ENCODE measurements at places on chromosomes 5 and 9.

DNA sequence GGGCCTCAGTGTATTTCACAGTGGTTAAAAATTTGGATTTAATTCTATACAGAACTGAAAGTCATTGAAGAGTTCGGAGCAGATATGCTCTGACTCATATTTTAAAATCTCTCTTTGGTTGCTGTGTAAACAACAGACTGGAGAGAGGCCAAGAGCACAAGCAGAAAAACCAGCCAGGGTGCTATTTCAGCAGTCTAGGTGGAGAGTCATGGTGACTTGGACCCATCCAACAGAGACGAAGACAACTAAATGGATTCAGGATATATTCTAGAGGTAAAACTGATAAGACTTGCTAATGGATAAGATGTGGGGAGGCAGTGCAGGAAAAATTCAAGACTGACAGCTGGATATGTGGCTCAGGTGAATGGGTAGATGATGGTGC lies 168.9 kb downstream of the MAPKAP1 start:
- DNase-seq: peak; percentile 95

DNA sequence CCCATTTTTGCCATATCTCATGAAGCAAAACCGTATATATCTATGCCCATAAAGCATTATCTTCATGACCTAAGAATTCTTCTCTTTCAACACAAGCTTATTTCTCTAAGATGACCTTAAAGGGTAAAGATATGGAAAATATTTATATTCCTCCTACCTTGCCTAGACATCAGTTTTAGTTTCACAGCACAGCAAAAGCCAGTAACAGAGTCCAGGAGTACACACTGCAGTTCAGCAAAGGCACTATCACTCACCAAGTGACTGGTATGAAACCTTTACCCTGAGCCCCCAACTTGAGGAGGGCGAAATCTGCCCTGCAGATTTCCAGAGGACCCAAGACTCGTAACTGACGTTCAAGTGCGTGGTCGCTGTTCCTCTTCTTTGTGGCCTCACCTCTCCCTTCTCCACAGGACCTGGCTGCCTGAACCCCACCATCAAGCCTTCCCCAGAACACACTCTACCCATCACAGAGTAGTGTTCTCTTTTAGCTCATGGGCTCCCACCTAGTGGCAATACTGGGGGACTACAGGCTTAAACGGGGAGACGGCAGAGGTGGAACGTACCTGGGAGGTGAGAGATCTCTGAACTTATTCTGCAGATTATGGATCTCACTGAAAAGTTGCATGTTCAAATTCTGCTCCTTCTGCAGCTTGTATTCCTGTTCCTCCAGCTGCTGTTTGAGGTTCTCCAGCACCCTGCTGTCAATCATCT lies 141.0 kb downstream of the CDK5RAP2 start:
- peak; percentile 46 for DNase-seq

GRCh38 chr9:86082870-86083269 lies 16.5 kb downstream of the GOLM1 start:
- DNase-seq: peak; percentile 23

GRCh38 chr5:101943784-101944183 lies 352.3 kb downstream of the SLCO4C1 start:
- peak; percentile 15 for DNase-seq

DNA sequence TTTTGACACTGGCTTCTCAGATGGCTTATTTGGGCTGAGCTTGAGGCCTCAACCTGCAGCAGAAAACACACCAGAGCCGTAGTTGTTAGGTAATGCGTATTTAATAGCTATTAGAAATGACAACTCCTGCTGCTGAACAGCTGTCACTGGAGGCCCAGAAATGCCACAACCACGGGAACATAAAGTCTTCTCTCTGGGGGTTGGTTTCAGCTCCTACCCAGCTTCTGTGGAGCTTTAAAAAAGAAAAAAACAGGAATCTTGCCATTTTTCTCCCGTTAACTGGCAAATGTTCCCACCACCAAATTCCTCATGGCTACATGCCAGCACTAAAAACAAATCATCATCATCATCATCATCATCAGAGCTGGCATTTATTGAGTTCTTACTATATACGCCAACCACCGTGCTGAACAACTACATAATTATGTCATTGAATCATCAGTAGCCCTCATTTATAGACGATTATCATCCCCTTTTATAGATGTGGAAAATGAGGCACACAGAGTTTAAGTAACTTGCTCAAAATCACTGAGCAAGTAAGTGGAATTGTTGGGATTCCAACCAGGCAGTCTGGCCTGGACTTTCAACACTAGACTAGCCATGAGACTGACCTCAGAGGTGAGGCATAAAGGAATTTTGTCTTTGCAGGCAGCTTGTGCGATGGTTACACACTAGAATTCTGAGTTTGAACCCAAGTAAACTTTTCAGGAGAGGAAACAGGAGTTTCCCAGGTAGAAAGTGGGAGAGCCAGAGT lies 185.3 kb upstream of the WWC1 start:
- peak; percentile 41 for DNase-seq

DNA sequence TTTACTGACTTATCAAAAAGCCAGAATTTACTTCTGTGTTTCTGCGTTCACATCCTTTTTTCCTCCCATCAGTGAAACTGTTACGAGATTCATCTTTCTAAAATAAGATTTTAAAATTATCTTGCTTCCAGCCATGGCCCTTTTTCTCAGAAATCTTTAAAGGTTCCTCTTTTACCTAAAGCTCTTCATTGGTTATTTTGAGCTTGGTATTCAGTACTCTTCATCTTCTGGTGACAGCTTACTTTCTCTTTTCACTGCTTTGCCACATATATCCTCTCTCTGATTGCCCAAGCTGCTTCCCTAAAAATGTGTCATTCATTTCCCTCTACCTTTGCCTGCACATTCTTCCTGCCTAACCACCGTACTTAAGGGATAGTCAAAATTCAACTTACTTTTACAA lies 32.3 kb downstream of the TGFBR1 start:
- DNase-seq: no peak

DNA sequence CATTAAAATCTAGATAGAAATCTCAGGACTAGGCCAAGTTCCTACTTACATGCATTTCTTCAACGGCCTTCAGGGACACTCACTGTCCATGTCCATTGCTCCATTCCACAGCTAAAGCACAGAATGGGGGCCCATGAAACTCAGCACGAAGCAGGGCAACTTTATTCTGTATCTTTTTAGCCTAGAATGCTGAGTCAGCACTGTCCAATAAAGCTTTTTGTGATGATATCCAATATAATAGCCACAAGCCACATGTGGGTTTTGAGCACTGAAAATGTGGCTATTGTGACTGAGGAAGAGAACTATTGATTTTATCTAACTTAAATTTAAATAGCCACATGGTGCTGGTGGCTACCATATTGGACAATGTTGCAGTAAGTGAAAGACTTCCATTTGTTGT lies 21.6 kb downstream of the OTP start:
- no peak for DNase-seq

DNA sequence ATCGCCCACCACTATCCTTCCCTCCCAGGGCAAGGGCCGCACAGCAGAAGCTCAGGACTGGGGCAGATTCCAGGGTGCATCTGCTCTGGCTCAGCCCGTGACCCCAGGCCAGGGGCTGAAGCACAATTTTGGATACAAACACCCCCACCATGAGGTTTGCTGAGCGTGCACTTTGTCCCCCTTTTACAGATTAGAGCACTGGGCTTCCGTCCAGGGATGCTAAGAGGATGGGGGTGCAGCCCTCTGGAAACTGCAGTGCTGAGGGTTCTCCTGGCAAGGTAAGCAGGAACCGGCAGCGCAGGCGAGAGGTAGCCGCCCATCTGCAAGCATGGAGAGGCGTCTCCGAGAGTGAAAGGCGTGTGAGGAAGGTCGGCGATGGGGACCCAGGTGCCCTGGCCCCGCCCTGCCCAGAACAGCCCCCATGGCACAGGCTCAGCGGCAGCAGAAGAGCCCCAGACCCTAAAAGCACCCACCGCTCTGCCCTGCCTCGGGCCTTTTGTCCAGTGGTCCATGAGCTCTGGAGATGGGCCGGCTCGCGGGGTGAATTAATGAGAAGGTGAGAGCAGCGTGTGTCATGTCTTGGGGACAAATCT lies 54.5 kb upstream of the OLFM1 start:
- no peak for DNase-seq

DNA sequence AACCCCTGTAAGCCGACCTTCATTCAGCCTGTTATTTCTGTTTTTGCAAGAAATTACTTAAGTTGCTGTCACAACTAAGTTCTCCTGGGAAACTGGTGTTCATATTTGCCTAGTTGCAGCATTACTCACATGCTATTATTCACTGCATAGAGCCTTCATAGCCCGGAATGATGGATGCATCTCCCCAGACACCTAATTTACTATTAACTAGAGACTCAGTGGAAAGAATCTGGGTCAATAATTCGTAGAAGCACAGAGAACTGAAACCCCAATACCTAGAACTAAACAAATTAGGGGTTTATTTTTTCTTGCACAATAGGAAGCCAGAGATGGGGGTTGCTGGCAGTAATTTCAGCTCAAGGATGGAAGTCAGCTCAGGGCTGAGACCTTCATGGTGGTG lies 45.7 kb upstream of the FAM170A start:
- DNase-seq: peak; percentile 8

DNA sequence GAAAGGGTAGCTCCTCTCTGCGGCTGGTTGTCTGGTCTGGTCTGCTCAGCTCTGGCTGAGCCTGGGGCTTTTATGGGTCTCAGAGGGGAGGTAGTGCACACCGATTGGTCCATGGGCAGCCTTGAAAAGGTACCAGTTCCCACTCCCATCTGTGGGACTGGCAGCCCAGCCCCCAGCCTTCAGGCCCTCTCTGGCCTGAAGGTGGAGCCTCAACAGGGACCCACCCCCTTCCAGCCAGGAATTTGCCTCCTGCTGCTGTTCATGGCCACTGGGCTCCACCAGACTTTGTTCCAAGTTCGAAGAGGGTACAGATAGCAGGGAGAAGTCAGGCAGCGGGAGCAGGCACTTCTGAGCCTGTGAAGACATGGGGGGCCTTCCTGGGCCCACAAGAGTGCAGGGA lies 165.3 kb upstream of the SLC27A6 start:
- DNase-seq: no peak

DNA sequence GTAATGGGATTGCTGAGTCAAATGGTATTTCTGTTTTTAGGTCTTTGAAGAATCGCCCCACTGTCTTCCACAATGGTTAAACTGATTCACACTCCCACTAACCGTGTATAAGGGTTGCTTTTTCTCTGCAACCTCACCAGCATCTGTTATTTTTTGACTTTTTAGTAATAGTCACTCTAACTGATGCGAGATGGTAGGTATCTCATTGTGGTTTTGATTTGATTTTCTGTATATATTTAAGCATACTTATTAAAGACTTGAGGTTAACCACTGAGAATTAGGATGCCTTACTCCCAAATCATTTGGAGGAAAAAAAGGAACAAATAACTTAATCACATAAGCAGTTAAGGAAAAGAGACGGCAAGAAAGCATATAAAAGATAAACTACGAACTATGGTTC lies 181.6 kb upstream of the FST start:
- DNase-seq: peak; percentile 51

GRCh38 chr9:134858051-134858841 lies 22.4 kb upstream of the FCN2 start:
- peak; percentile 36 for DNase-seq

- DNase-seq: peak; percentile 85
Measured at GRCh38 chr5:143557061-143557818, 153.8 kb upstream of the NR3C1 start.

GRCh38 chr5:124199893-124200292 lies 546.5 kb downstream of the ZNF608 start:
- peak; percentile 1 for DNase-seq

DNA sequence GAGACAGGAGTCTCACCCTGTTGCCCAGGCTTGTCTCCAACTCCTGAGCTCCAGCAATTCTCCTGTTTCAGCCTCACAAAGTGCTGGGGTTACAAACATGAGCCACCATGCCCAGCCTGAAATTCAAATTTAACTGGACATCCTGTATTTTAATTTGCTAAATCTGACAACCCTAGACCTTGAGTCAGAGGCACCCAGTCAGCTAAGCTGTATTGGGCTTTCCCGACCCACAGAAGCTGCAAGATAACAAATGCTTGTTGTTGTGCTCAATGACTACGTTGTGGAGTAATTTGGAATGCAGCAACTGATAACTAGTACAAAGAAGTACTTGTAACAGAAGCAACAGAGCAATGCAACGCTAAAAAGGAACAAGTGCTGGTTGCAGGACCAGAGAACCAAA lies 533.1 kb downstream of the NTRK2 start:
- DNase-seq: peak; percentile 15

DNA sequence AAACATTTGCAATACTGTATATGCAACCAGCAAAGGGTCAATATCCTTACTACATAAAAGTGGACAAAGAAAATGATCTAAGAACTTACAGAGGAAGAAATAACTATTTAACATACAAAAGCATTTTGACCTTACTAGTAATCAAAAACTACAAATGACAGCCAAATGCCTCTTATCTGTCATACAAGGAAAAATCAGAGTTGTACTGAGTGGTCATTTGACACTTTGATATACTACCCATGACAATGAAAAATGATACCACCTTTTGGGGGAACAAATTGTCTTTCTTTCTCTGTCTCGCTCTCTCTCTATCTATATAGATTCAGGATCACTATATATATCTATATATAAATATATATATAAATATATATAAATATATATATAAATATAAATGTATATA lies 50.4 kb upstream of the ZSWIM6 start:
- no peak for DNase-seq

GRCh38 chr9:13621872-13622564 lies 342.5 kb upstream of the MPDZ start:
- no peak for DNase-seq

- DNase-seq: no peak
Measured at GRCh38 chr9:2601785-2602378, 19.7 kb upstream of the VLDLR start.

DNA sequence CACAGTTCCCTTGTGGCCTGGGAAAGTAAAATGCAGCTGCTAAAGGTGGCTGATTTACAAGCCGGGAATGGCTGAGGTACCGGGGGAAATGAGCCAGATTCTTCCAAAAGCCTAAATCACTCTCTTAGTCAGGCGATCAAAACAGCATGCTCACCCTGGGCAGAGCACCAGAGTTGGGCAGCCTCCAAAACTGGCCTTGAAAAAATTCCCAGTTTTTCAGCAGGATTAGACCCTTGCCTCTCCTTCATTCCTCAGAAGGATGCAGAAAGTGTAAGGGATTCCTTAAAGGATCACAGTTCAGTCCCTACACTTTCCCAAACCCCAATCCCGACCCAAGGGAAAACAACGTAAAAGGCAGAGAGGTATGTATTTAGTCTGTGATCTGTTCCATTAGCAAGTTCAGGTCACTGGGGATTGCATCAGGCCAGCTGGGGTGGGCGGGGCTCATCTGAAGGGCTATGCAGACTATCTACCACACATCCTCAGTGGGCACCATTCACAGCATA lies 16.9 kb downstream of the TMEM174 start:
- peak; percentile 61 for DNase-seq
